ENCODE measurements at places on chromosomes 4 and X. TPM values are rescaled to one million over a fixed set of nuclear protein-coding genes. Genes with fewer than 3 reads are reported as not detected.

DNA sequence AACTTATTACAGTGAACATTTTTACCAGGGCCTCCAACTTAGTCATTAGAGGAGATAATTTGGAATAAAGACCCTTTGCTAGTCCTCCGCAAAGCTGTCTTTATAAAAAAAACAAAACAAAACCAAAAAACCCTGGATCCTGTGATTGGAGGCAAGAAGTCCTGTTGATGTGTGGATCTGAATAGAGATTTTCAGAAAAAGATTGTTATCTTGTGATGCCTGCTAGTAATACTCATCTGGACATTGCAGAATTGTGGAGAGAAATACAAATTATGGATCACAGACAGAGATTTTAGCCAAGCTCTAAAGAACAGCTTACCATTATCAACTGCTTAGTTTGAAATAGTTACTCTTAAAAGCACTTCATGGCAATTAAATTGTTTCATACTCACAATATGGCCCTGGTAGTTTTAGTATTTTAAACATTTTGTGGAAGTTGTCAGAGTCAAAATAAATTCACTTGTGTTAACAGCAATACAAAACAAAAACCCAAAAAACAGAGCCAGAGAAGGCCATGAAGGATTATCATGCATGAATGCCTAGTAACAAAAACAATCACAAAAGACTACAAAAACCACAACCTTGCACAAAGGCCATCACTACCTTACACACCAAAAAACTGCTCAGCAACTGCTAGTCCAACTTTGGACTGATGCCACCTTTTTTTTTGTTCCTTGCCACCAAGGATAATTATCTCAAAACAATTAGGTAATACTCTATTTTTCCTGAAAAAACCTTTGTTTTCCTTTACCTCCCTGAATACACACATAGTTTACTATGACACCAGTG lies 514.5 kb upstream of the SLIT2 start:
- DNase-seq = no peak

GRCh38 chrX:70128071-70128470 lies 5.2 kb upstream of the IGBP1 start:
- DNase-seq = no peak

DNA sequence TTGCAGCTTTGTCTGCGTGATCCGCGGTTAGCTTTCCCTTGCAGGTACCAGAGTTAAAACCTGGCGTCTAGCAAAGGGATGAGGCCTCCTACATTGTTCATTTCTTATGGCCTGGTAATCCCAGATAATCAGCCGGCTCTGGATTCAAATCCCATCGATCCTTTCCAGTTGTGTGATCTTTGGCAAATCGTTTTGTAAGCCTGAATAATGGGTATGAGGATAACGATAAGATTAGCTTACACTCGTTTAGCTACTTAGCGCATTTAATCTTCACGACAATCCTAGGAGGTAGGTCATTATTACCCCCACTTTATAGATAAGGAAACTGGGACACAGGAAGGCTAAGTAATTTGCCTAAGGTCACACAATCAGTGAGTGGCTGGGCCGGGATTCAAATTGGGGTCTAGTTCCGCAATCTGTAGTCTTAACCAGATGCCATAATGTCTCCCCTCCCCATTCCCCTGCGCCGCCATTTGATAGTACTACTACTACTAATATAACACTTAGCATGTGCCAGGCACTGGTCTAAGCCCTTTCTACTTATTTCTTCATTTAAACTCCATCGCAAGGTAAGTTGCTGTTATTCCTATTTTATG lies 1.7 kb upstream of the UBA1 start:
- DNase-seq = peak; percentile 4

- DNase-seq = no peak
These were observed 186.3 kb upstream of the FTHL17 start for GRCh38 chrX:31258166-31258565.

DNA sequence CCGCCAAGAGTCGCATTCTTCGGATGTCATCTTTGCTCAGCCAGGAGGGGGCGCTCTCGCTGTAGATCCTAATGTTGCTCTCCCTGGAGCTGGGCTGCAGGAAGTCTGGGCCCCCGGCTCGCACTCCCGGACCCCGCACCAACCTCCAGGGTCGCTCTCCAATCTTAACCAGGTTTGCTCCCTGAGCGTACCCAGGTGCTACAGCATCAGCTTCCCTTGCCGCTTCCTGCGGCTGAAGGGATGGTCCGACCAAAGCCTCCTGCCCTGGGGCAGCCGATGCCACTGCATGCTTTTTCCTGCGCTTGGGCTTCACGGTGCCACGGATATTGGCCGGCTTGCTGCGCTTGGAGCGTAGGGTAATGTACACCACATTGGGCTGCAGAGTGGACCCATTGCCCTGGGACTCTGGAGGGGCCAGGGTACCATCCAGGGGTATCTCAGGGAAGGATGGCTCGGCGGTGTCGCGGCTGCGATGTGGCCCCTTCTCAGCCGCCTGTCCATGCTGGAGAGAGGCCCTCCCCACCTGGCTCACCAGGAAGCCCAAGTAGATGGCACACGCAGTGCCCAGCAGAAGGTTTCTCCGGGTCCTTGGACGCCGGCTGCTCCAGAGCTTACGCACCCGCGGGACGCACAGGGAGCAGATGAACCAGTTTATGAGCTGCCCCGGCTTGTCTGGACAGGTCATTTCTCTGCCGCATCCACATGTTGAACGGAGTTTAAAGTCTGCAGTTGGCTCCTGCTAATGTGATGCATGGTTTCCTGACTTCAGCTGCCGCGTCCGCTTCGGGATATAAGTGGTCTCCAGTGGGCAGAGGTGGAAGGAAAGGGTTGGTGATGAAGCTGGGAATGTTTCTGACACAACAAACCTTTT lies 1.9 kb downstream of the GASK1B start:
- peak; percentile 77 for DNase-seq

DNA sequence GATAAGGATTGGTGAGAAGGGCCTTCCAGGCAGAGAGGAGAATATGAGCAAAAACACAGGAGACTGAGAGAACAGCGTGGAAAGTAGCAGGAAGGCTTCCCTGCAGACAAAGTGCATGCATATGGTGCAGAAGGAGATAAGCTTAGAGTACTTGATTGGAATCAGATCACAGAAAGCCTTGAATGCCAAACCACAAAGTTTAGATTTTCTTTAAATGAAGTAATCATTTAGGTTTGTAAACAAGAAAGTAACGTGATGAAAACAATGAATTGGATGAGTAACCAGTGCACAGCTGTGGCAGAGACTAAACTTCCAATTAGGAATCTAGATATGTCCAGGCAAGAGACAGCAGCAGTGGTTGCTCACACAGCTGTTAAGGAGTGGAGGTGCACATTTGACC lies 83.8 kb upstream of the C1QTNF7 start:
- DNase-seq = no peak

- no peak for DNase-seq
These were observed 16.8 kb downstream of the APOO start for GRCh38 chrX:23890933-23891332.

Gene GLRA2
- total RNA-seq = not detected

DNA sequence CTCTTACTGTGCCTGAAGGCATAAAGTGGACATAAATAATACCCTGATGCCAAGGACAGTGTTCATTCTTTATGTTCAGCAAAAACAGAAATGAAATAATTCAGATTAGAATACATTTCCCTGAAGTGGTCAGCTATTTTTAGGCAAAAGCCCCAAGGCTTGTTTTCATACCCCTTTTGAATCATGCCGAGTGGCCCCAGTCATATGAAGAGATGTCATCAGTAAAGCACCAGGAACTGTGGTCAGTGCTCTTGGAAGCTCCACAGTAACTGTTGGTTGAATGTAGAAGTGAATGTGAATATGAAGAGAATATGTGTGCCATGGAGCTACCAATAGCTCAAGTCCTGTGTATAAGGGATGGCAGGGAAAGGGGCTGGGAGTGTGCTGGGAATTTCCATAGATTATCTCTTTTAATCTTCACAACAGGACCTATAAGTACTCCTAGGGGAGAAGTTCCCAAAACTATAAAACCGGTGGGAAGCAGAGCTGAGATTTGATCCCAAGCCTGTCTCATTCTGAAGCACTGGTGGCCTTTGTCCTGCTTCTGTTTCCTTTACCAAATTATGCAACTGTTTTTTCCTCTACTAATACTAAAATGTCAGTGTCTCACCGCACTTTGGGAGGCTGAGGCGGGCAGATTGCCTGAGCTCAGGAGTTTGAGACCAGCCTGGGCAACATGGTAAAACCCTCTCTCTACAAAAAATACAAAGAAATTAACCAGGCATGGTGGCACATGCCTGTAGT lies 52.6 kb downstream of the FNIP2 start:
- DNase-seq = no peak

DNA sequence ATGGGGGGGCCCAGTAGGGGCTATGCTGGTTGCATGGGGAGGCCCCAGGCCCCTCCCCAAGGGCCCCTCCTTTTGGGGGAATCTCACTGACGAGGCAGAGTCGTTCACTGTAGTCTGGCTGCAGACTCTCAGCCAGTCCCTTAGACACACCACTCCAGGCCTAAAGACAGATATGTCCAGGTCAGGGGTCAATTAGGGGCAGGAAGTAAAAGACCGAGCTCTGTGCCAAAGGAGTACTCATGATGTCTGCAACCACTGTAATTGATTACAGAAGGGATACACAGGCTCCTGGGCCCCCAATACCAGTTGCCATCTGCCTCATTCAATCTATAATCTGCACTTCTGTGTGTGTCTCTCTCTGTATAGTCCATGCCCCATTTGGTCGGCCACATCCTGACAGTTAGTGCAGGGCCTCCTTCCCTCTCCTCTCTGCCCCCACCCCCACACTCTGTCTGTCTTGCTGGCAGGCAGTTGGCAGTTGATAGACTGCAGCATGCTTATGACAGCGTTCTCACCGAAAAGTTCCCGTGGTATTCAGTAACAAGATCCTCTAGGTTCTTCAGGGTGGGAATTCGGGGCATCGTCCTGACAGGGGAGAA lies 1.3 kb upstream of the CXorf65 start:
- DNase-seq = no peak

GRCh38 chrX:22467571-22467970 lies 194.9 kb downstream of the CBLL2 start:
- DNase-seq = no peak

GRCh38 chr4:153663667-153664066 lies 20.4 kb upstream of the TLR2 start:
- no peak for DNase-seq

DNA sequence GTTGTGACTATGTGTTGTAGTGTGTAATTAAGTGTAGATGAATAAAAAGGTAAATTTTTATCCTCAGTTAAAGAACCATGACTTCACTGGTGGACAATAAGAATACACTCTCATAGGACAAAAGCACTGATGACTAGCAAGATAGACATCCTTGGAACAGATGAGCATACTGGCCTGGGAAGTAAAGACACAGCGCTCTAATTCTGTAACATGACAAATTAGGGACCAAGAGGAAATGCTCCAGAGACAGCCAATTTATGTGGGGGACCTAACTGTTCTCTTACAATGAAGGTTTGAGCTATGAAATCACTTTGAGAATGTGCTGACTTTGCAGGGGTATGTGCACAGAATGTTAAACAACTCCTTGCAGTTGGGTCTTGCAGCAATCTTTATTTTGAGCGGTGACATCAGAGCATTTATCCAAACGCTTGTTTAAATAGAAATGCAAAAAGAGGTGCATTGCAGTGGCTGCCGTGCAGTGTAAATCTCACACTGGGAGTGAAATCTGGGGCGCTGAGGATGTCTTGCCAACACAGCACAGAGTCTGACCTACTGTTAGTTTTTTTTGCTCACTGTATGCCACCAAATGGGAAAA lies 109.3 kb downstream of the MAGEC2 start:
- no peak for DNase-seq

DNA sequence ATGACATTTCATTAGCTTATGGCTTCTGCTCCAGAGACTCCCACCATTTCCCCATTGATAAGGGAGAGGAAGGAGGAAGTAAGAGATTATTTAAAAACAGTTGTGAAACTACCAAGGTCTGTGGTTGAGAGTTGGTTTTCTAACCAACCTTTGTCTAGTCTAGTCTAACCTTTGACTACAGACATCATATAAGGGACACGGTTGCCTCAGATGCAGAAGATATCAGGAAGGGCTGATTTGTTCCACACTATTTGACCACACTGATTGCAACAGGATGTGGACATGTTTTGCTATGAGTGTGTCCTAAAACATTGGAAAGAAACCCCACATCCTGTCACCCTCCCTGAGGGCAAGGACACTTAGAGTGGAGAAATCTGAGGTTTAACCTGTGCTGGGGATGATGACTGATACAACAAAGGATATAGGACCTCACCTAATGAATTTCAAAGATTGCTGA lies 53.0 kb downstream of the COQ2 start:
- DNase-seq = no peak

- no peak for DNase-seq
These were observed 2.3 kb upstream of the MSX1 start for GRCh38 chr4:4857001-4857808.

DNA sequence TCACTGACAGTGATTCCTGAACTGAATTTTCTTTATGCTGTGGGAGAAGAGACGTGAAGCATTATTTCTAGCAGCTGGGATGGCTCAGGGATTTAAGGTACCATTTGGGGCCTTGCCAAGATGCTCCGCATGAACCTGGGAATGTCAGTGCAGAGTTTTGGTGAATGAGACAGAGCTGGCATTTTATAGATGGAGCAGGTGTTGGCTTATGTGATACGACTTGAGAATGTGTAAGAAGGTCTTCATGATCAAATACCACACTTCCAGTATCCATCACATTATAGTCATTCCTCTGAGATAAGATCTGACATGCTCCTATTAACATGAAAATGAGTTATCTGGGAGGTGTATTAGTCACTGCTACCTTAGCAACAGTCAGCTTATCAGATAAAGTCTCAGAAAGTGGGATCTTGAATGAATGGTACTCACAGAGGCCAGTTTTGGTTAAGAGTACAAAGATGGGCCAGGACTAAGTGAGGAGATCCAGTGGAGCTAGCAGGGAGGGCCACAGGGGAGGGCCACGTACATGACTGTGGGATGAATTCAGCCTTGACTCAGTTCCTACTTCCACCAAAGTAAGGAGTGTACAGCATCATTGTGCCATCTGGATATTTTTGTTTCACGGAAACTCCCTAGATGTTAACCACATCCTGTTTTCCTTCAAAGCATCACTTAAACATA lies 116.7 kb downstream of the SPCS3 start:
- no peak for DNase-seq

Gene NWD2
- total RNA-seq = 1.6 TPM

- no peak for DNase-seq
These were observed 339.6 kb upstream of the PCDH10 start for GRCh38 chr4:132809298-132810032.

Gene KIAA1210
- not detected for total RNA-seq

Gene YTHDC1
- total RNA-seq = 48.6 TPM

GRCh38 chr4:21447301-21448054 lies 501.1 kb downstream of the KCNIP4 start:
- DNase-seq = no peak

DNA sequence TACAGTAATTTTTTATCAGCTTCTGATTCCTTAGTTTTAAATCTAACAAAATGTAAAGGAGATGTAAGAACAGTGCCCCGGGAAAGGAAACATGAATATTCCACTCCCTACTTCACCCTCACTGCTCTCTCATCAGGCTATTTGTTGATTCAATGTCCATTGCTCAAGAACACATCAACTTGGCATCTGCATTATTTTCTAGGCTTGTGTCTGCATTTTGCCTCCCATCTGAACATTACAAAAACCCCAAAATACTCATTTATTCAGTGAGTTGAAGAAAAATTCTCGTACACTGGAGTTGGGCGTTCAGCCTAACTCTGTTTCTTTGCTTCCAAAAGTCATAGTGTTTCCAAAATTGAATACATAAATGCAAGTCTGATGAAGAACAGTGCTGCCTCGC lies 25.6 kb downstream of the ARHGAP6 start:
- DNase-seq = no peak

Gene NSG1
- total RNA-seq = 10.1 TPM

Gene ZDHHC15
- total RNA-seq = 3.2 TPM

GRCh38 chr4:68218044-68218443 lies 27.4 kb downstream of the TMPRSS11B start:
- DNase-seq = no peak
